CD4-positive, alpha-beta T cell (primary cell): ENCODE measurements at places on chromosomes 7 and 10. TPM values are rescaled to one million over a fixed set of nuclear protein-coding genes. Genes with fewer than 3 reads are reported as not detected.

Gene UCMA
- total RNA-seq: not detected

DNA sequence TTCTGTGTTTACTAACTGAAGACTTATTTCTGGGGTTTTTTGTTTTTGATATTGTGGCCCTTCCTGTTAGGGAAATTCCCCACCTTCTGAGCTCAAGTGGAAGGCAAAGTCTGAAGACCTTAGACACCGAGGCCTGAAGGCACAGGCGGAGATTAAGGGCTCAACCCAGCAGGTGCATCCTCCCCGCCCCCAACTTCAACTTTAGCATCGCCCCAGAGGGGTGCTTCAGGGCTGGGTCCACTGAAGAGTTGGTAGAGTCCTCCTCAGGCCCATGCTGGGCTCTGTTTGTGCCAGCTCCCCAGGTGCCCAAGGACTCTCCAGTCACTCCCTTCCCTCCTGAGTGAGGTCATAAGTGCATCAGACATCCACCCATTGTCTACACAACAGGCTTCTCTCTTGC is 9.4 kb upstream of the PPIA start:
- DNase-seq: no peak

DNA sequence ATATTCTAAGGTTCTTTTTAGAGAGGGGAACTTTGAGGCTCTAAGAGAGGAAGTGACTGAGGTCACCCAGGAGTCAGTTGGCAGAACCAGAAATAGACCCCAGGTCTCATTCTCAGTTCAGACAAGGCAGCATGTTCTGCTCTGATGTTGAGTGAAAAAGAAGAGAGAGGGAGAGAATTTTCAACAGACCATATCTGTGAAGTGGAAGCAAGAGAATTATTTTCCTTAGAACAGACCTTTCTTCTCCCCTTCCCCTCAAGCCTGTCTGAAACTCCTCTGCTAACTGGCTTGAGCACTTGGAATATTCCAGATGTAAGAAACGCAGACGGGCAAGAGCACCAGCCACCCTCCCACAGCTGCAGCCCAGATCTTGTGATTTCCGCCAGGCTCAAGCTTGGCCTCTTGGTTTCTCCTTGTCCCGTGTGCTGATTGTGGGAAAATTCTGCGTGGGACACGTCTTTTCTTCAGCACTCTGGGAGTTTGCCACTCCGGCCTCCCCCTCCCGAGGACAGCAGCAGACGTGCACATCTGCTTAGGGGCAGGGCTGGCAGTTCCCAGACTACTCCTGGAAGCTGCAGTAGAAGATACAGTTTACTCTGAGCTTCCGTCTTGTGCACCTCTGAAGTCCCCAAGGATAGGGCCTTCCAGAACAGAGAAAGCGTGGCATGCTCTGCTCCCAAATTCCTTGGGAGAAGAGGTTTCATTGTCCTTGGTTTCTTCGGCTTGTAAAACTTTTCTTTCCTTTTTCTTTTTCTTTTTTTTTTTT is 22.7 kb upstream of the IKZF1 start:
- DNase-seq: no peak

Gene GDF2
- total RNA-seq: not detected

DNA sequence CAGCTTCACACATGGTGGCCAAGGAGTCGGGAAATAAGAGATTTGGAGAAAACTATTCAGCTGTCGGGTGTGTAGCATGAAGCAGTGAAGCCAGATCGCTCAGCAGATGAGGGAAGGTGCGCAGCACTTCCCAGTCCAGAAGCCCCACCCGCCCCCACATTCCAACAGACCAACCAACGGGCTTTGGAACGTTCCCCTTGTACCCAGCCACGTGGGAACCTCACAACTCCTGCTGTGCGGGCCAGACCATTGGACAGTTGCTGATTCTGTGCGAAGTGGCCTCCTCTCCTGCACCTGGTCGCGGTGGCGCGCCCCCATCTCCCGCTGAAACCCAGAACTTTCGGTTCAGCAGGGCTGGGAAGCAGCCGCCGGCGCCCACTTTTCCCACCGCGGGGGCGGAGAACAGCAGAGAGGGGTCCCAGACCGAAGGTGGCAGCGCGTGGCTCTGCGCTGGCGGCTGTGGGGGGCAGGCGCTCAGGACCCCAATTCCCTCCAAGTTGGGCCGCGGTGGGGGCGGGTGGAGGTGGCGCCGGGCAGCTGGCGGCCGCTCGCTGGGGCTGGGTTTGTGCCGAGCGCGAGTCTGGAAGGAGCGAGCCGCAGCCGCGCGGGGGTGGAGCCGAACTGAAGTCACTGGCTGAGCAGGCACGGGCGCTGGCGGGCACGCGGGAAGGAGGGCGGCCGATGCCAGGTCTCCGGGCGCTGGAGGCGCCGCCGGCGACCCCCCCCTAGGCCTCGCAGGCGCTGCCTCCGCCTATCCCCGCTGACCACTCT is 1301.5 kb upstream of the SORCS1 start:
- DNase-seq: no peak

- no peak for DNase-seq
Observed at GRCh38 chr7:79452495-79453265, 787 bp downstream of the MAGI2 start.

Gene NEUROD6
- total RNA-seq: not detected

GRCh38 chr7:142450695-142451094 is 192.8 kb upstream of the PRSS58 start:
- DNase-seq: no peak

DNA sequence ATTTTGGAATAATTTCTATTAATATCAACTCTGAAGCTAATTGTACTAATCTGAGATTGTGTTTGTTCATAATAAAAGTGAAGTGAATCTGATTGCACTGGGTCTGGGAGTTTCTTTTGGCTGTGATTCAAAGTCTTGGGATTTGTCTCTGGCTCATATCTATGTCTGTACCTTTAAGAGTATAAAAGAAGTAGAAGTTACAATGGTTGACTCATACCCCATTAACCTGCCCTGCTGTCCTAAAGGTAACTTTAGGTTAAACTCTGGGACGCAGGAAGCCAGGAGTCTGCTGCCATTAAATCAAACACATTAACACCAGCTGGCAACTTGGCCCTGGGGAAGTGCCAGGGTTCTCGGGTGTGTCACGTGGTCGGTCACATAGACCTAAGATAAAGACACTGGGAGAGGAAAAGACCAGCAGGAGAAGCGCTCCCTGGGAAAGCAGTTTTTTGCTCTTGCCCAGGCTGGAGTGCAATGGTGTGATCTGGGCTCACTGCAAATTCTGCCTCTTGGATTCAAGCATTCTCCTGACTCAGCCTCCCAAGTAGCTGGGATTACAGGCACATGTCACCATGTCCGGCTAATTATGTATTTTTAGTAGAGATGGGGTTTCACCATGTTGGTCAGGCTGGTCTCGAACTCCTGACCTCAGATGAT is 17.8 kb downstream of the SCD start:
- no peak for DNase-seq

Gene MRPL43
- 28.5 TPM for total RNA-seq

Gene ADAM8
- 95.9 TPM for total RNA-seq

- no peak for DNase-seq
Observed at GRCh38 chr10:51960494-51960895, 261.1 kb upstream of the CSTF2T start.

Gene DEPP1
- total RNA-seq: not detected

Gene EEF1AKMT2
- 16.7 TPM for total RNA-seq

GRCh38 chr10:121753726-121754476 is 155.7 kb upstream of the FGFR2 start:
- no peak for DNase-seq

Gene PLAU
- total RNA-seq: not detected

DNA sequence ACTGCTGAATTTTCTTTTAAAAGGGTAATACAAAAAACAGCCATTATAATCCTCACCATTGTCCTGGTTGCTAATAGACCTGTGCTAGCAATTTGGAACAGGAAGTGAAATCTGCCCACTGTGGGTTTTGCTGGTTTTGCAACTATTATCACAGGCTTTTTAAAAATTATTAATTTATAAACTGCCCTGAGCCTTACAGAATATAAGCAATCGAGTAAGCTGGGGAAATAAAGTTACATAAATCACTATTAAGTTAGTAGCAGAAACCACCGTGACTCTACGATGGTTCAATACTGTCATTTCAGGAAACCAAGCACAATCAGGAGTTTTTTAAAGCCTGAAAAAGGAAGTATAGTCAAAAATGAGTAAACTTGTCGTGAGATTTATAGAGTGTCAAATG is 62.3 kb downstream of the TMEM26 start:
- DNase-seq: no peak

GRCh38 chr10:34434119-34434594 is 380.9 kb downstream of the PARD3 start:
- no peak for DNase-seq

DNA sequence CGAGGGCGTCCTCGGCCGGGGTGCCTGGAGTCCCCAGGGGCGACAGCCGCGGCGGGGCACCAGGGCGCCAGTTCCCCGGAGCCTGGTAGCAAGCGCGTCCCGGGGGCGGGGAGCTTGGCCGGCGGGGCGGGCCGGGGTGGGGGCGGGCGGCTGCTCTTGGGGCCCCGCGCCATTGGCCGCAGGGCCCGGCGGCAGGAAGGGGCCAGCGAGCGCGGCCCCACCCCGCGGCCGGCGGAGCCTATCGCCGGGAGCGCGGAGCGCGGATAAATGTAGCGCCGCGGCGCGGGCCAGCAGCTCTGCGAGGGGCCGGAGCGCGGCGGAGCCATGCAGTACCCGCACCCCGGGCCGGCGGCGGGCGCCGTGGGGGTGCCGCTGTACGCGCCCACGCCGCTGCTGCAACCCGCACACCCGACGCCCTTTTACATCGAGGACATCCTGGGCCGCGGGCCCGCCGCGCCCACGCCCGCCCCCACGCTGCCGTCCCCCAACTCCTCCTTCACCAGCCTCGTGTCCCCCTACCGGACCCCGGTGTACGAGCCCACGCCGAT is at the start of gene HHEX:
HHEX (plus strand) TSS at position 293 of the 548 bp plus-strand sequence; CDS start at position 325, 32 bp downstream.
- peak; percentile 71 for DNase-seq

Gene ASZ1
- total RNA-seq: not detected

DNA sequence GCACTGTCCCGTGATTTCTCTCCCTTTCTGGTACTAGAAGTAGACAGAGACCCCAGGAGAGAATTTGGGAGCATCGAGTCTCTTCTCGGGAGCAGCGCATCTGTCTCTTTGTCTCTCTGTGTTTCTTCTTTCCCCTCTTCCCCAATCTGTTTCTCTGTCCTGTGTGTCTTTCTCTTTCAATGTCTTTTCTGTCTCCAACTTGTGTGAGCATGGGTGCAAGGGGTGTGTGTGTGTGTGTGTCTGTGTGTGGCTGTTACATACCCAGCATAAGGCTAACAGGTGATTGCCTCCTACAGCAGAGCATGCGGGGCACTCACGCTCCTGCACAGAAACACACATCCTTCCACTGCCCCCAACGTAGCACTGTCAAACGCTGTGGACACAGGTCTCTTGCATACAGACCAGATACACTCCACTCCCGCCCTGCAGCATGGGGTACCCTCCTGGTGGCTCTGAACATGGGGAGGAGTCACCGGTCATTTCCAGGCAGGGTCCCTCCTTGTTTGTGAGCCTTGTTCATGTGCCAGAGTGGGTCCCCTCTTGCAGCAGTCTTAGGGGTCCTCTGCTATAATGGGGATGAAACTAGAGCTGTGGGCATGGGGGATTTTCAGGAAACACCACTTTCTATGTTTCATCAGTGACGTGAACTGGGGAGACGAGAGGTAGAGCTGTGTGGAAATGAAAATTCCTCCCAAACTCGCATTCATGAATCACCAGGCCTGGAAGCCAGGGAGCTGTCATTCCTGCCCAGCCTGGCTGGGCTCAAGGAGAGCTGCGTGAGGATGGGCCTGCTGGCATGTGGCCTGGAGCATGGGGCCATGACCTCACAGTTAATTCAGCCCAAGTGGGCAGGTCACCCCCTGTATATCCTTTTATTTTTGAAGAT is 980 bp downstream of the ADAMTS14 start:
- no peak for DNase-seq

- DNase-seq: no peak
Observed at GRCh38 chr10:9239298-9239697, 1184.8 kb downstream of the GATA3 start.

Gene GIMAP2
- total RNA-seq: 65.1 TPM

DNA sequence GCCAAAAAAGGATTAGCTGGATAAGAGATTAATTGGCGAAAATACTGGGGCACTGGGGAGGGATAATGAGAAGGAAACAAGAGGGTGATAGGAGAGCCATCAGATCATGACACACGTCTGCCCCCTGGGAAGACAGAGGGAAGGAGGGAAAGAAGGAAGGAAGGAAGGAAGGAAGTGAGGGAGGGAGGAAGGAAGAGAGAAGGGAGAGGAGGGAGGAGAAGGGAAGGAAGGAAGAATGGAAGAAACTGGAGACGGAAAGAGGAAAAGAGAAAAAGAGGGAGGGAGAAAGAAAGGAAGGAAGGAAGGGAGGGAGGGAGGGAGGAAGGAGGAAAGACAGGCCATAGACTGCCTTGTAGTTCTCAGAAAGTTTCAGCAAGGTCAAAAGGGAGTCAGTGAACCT is 37.8 kb upstream of the WAC start:
- no peak for DNase-seq

Gene HMX3
- 0.34 TPM for total RNA-seq

GRCh38 chr7:98107313-98107721 is 655 bp downstream of the LMTK2 start:
- no peak for DNase-seq

- no peak for DNase-seq
Observed at GRCh38 chr10:133141958-133142340, 18.1 kb upstream of the KNDC1 start.
